NCI-H187 treated with DMSO at 0.1 percent for 48 hours (cell line): ENCODE measurements at places on chromosomes 11 and 22.

GRCh38 chr22:46025973-46026898 is 49.3 kb upstream of the WNT7B start:
- DNase-seq = no peak

DNA sequence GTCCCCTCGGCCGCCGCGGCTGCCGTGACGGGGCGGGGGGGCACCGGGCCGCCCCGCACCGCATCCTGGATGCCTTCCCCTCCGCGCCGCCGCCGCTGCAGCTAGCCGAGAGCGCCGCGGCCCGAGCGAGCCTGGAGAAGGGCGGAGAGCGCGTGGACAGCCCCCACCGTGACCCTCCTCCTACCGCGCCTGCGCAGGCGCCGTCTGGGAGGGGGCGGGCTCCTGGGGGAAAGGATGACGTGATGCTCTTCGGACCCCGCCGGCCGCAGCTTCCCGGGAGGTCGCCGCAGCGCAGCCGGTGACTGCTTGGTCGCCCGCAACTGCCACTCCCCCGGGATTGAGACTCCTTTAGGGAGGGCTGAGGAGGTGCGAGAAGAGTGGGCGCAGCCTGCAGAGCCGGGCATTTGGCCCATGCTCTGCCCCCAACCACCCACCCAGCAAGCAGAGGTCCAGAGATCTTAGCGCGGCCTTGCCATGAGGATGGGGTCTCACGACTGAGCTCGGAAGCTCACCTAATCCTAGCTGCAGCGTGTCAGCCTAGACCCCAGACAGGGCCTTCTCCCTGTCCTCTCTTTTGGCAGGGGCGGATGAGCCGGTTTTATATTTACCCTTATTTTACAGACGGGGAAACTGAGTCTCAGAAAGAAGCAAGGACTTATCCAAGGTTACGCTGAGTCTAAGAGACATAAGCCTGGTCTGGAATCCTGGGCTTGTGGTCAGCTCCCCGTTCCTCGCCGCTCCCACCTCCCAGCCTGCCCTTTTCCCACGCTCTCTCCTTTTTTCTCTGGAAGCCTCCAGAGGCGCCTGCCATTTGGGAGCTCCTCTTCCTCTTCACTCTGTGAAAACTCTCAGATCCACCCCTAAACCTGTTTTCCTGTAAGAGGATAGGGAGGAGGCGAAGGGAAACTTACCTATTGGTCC is at the start of gene DENND5A:
Gene DENND5A, minus strand, starts transcription at position 140 of the 921 bp plus-strand sequence. CDS start 281 bp downstream, outside the sequence.
- DNase-seq = peak; percentile 12

DNA sequence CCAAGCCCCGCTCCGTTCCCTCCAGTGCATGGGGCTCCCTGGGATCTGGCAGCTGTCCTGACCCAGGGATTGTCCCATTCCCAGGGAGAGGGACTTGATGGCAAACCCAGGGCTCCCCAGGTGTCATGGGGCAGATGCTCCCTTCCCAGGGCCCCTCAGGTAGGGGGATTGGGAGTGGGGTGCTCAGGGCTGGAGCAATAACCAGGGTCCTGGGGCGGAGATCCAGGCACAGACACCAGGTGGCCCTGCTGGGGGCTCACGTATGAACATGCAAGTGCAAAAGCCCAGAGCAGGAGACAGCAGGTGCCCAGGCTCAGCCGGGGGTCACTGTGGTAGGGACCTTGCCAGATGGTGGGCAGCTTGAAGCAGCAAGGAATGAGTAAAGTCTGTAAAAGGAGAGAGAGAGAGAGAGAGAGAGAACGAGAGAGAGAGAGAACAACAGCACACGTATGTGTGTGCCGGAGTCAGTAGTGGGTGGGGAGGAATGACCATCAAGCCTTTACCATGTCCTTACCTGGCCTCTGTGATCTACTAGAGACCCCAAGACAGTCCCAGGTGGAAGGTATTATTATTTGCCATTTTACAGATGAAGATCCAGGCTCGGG is 19.3 kb upstream of the MPPED1 start:
- DNase-seq = no peak

- DNase-seq = no peak
These were observed 13.9 kb downstream of the OTUB1 start for GRCh38 chr11:64000026-64000739.

GRCh38 chr11:62575156-62575555 is 1.5 kb upstream of the EEF1G start:
- DNase-seq = no peak

- DNase-seq = no peak
These were observed 7.3 kb upstream of the TP53AIP1 start for GRCh38 chr11:128949791-128950454.

- no peak for DNase-seq
These were observed 419.7 kb upstream of the CNTN5 start for GRCh38 chr11:98600786-98601773.

- DNase-seq = no peak
These were observed 24.1 kb downstream of the USP35 start for GRCh38 chr11:78212586-78213371.

GRCh38 chr11:94897330-94897768 is 76.0 kb downstream of the CWC15 start:
- DNase-seq = peak; percentile 25

DNA sequence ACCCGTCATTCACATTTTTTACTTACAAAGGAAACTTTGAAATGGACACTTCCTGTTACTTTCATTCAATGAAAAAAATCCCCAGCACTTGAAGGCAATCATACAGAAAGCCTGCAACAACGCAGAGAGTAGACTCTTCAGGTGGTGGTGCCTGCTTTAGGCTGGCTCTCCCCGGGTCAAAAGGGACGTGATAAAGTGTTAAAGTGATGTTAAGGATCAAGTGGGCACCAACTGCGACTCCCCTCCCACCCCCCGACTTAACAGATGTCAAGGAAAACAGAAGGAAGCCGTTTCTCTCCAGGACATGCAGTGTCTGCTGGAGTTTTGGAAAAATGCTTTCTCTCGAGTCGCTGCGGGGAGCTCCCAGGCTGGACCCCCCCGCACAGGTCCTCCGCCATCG is 414 bp upstream of the PNPLA3 start:
- DNase-seq = no peak

DNA sequence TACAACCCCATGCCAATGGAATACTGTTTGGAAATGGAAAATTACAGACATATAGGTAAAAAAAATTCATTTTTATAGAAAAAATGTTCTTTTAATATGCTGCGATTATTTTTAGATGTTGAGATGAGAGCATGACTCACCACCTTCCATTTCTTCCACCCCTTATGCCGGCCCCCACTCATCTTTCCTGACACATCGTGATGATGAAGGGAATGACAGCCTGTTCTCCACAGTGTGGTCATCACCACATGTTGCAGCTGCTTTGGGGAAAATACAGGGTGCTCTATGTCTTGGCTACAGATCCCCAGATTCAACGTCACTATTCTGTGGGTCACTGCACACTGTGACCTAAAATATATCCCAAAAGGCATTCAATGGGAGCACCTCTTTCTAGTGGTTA is 916.2 kb downstream of the METTL15 start:
- no peak for DNase-seq

- no peak for DNase-seq
These were observed 79.3 kb downstream of the CTTN start for GRCh38 chr11:70477609-70478008.

GRCh38 chr11:26779074-26779865 is 57.4 kb upstream of the SLC5A12 start:
- no peak for DNase-seq

- no peak for DNase-seq
These were observed 43.7 kb downstream of the ALX4 start for GRCh38 chr11:44266056-44266780.

DNA sequence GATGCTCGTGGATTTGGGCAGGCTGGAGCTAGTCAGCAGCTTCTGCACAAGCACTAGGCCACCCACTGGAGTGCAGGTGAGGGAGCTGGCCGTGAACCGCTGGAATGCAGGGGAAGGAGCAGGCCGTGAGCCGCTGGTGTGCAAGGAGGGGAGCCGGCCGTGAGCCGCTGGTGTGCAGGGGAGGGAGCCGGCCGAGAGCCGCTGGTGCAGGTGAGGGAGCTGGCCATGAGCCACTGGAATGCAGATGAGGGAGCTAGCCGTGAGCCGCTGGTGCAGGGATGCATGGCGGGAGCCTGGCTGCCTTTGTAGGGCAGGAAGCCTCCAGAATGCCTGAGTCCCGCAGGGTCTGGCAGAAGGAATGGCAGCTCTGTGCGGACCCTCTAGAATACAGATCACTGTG is 4220.0 kb upstream of the OR11H1 start:
- DNase-seq = no peak

DNA sequence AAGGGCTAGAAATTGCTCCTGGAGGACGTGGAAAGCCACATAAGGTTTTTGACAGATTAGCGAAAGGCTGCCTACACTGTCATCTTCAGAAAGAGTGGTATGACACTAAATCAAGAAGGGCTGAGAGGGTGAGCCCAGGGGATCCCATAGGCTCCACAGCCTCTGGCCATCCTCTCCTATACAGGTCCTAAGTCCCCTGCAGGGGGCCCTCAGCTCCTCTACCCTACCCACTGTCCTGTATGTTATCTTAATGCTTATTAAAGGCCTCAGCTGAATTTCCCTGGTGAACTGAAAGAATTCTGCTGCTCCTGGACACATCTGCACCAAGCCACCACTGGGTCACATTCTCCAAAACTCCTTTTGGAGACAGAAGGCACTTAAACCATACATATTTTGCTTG is 7.9 kb downstream of the KLHL22 start:
- DNase-seq = no peak
